Activated T-helper 1 cell treated with anti-CD3 and anti-CD28 coated beads, Interleukin-12 subunit alpha, Interleukin-12 subunit beta, Interleukin-2, Interleukin-4 antibody, amounts not matched to agents 30 ng/mL and 10 ng/mL and 1 ng/mL, durations not matched to agents 14 hours and 24 hours and 36 hours (primary cell): ENCODE measurements at places on chromosomes 5 and 9. TPM values are rescaled to one million over a fixed set of nuclear protein-coding genes. Genes with fewer than 3 reads are reported as not detected.

- peak; percentile 25 for DNase-seq
These were observed 7.3 kb upstream of the BARHL1 start for GRCh38 chr9:132575005-132575609.

GRCh38 chr9:116546711-116547581, 140.2 kb upstream of the TRIM32 start:
- no peak for DNase-seq

Gene KIF4B
- total RNA-seq = 0.05 TPM in 2 replicates

Gene MARCHF3
- 5.2 and 5.9 TPM in 2 replicates for total RNA-seq

Gene MCTP1
- not detected in 2 replicates for total RNA-seq

GRCh38 chr9:8570776-8571175, 771.2 kb upstream of the DMAC1 start:
- DNase-seq = no peak

GRCh38 chr5:109682383-109682782, 7.3 kb upstream of the MAN2A1 start:
- no peak for DNase-seq

DNA sequence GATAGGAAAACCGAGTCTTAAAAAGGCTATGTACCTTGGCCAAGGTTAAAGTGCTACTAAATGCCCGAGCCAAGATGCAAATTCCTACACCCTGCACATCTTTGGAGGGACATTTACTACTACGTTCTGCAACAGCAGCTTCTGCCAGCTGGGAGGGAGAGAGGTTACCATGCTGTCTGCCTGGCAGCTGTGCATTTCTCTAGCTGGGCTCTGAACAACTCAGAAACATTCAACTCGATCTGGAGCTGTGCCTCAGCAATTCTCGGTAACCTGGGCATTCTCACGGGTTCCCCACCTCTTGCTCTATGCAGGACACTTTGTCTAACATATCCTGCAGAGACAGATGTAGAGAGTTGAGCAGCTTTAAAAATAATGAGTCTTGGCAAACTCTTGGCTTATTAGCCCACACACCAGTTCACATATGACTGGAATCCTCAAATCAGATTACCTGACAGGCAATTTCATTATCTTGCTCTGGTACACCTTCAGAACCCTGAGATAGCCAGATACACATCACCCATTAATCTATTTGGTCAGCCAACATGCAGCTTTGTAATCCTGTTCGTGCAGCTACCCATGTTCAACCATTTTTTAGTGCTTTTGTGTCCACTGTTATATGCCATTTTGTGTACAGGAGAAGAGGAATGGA, 115.8 kb downstream of the EFNA5 start:
- no peak for DNase-seq

- no peak for DNase-seq
These were observed 222.8 kb upstream of the MSX2 start for GRCh38 chr5:174501461-174502069.

DNA sequence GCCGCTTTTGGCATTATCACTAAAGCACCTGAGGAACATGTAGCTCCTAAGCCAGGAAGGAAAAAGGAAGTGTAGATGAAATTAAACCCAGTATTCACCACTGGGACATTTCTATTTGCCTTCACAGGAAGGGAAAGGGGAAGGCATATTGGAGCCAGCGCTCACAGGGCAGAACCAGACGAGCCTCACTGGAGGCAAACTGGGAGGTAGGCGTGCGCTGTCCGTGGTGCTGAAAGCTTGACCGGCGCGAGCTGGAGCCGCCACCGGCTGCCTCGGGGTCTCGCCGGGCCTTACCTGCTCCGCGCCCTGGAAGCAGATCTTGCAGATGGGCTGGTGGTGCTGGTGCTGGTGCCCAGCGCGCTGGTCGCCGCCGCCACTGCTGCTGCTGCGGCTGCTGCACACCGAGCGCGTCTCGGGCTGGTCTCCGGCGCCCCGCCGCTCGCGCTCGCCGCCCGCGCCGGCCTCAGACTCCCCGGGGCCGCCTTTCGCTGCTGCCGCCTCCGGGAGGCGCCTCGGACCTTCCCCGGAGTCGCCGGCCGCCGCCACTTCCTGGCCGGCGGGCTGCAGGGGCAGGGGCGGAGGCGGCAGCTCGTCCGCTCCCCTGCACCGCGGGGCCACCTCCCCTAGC, 732 bp downstream of the MARCHF11 start:
- DNase-seq = peak; percentile 6

- no peak for DNase-seq
These were observed 170.4 kb downstream of the EFNA5 start for GRCh38 chr5:107500347-107500746.

DNA sequence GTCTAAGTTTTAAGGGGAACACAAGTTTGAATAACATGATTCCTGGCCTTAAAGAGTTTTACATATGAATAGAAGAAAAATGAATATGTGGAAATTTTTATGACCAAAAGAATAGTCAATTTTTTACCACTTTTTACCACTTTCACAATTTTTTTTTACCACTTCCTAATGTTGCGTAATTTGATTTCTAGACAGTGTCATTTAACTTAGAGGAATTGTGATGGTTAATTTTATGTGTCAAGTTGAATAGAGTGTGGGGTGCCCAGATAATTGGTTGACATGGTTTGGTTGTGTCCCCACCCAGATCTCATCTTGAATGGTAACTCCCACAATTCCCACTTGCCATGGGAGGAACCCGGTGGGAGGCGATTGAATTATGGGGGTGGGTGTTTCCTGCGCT, 416.6 kb downstream of the KIF4B start:
- DNase-seq = no peak

Gene ARL14EPL
- total RNA-seq = not detected in 2 replicates
